ENCODE measurements at places on chromosomes 5 and 9.

DNA sequence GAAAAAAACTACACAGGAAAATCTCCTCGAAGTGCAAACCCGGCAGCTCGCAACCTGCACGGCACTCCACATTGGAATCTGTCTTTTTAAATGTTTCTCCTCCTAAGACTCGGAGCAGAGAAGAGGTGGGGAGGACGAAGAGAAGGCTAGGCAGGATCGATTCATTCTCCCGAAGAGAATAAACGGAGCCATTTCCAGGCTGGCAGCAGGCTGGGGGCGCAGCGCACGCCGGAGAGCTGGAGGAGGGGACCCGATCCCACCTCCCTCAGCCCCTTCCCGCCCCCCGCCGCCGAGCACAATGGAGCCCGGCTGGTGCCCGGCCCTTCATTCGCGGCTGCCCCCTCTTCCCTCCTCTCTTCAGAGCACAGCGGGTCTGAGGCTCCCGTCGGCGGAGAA, 628 bp downstream of the HOMER1 start:
- no peak for DNase-seq

DNA sequence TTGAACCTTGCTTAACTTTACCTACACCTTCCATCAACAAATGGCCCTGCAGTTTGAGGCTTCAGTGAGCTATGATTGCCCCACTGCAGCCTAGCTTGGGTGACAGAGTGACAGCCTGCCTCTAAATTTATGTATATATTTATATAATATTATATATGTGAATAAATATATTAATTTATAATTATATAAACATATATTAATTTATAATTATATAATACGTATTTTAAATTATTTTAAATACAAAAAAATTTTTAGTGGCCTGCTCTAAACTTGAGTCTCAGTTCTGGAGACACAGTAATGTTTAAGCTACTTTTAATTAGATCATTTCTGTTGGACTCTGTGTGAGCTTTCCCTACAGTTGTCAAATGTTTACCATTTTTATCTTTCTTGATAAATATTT, 9.3 kb upstream of the SHC3 start:
- DNase-seq: no peak

GRCh38 chr5:167269146-167269545, 1022.3 kb upstream of the WWC1 start:
- DNase-seq: no peak

DNA sequence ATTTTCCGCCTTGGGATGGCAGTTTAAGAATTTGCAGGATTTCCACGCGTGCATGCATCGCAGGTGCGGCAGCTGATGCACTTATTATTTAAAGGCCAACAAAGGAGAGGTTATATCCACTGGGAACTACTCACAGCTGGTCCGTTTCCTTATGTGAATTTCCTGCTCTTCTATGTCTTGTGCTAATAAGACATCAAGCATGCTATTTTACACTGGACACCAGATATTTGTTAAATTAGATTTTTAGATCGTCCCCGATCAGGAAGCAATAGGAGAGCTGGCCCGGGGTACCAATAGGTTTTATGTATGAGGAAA, 476 bp upstream of the DTWD2 start:
- DNase-seq: no peak

- DNase-seq: no peak
These were observed 32.7 kb downstream of the MORN5 start for GRCh38 chr9:122192261-122192875.

DNA sequence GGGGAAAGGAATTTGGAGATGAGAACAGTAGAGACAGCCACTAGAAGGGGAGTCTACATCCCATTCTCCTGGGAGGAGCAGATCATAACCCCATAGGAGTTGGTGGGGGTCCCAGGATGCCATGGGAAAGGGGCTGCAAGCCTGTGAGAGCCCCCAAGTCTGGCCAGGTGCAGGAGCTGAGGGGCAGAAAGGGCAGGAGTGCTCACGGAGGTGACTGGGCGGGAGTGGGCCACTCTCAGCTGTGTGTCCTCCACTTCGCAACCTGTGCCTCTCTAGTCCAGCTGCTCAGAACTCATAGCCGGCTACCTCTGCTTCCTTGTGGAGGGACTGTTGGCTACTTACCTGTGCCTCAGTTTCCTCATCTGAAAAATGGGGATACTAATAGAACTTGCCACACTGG, 263.9 kb downstream of the FSTL4 start:
- DNase-seq: no peak

GRCh38 chr5:141870228-141870627, 8.0 kb downstream of the PCDH1 start:
- DNase-seq: no peak

GRCh38 chr5:11384441-11385250, 519.6 kb downstream of the CTNND2 start:
- DNase-seq: no peak

DNA sequence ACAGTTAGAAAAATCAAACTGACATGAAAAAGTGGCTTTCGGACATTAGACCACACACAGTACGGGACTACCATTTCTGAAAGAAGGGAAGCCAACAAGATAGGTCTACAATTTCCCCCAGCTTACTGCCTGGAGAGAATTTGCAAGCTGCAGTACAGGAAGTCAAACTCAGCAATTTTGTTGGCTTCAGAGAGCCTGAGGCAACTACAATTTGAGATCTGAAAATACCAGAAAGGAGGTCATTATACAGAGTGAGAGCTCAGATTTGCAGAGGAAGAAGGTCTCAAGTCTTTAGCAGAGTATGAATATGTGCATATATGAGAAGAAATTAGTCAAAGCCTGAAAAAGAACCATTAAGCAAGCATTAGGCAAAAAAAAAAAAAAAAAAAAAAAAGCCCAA, 83.0 kb downstream of the OXCT1 start:
- DNase-seq: no peak

All from kidney capillary endothelial cell (primary cell).